ENCODE measurements at places on chromosomes 12 and 14.

GRCh38 chr14:61573748-61574513 lies 121.4 kb upstream of the HIF1A start:
- no peak for DNase-seq

DNA sequence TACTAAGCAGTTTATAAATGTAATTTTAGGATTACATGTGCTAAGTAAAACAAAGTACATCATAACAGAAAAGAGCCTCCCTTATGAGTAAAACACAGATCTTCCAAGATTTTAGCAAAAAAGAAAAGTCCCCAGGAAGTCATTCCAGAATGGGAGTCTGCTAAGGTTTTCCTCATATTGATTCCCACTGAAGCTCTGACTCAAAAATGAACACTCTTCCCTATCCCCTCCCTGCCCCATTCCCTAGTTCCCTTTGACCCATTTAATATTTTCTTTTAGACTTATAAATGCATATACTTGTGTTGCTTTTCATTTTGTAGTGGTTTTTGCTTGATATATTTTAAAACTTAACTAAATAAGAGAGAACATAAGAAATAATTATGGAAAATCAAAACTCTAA lies 40.1 kb downstream of the PTGER2 start:
- no peak for DNase-seq

DNA sequence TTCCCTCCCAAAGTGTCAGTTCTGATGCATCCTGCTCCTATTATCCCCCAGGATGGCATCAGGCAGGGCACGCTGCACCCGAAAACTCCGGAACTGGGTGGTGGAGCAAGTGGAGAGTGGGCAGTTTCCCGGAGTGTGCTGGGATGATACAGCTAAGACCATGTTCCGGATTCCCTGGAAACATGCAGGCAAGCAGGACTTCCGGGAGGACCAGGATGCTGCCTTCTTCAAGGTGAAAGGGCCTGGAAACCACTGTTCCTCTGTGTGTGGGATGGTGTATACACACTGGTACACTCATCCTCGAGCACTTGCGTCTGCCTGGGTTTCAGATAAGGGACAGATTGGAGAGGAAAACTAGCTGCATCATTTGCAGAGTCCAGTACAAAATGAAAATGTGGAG lies 1.0 kb downstream of the IRF9 start:
- DNase-seq = no peak

- no peak for DNase-seq
These were observed 1.1 kb downstream of the ANO6 start for GRCh38 chr12:45216983-45217485.

DNA sequence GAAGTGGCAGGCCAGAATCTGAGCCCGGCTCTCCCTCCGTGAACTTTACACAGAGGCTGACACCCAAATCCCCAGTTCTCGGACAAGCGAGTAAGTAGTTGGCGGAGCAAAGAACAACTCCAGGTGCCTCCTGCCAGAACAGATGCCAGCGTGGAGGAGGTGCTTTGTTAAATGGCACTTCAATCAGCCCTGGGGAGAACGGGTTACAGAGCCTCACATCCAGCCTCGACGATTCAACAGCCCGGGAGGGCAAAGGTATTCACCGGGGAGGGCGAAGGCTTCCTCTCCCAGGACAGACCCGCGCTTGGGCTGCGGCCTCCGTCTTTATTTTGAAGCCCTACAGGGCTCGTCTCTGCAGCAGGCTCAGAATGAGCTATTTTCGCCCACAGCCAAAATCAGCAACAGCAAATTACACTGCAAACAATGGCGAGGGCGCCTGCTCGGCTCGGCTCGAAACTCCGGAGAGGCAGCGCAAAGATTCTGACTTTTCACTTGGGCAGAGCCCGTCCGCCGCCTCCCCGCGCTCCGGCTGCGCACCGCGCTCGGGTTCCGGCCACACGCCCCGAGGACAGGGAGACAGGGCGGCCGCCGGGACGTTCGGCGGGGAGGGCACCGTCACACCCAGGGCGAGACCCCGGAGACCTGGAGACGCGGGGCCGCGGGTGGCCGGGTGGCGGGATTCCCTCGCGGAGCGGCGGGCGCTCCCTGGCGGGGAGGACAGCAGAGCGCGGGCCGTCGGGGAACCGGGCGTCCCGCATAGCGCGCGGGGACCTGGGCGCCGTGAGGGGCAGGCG lies 811 bp downstream of the TMCC3 start:
- no peak for DNase-seq

GRCh38 chr14:21518725-21519124 lies 7.4 kb downstream of the SALL2 start:
- no peak for DNase-seq

- no peak for DNase-seq
These were observed 34.6 kb upstream of the NFKBIA start for GRCh38 chr14:35438910-35439713.

GRCh38 chr14:92549859-92550230 lies 36.3 kb downstream of the RIN3 start:
- DNase-seq = no peak

GRCh38 chr14:65238456-65238855 lies 136.1 kb upstream of the MAX start:
- no peak for DNase-seq

GRCh38 chr12:12023456-12023855 lies 47.3 kb upstream of the BCL2L14 start:
- DNase-seq = no peak
